ENCODE measurements at places on chromosomes 7 and 10.

GRCh38 chr10:30959836-30960210, 71.8 kb downstream of the ZNF438 start:
- DNase-seq: peak; percentile 24

- DNase-seq: no peak
These were observed 98.7 kb downstream of the RBM20 start for GRCh38 chr10:110742801-110743200.

GRCh38 chr10:125812128-125812750, 10.8 kb downstream of the UROS start:
- DNase-seq: no peak

DNA sequence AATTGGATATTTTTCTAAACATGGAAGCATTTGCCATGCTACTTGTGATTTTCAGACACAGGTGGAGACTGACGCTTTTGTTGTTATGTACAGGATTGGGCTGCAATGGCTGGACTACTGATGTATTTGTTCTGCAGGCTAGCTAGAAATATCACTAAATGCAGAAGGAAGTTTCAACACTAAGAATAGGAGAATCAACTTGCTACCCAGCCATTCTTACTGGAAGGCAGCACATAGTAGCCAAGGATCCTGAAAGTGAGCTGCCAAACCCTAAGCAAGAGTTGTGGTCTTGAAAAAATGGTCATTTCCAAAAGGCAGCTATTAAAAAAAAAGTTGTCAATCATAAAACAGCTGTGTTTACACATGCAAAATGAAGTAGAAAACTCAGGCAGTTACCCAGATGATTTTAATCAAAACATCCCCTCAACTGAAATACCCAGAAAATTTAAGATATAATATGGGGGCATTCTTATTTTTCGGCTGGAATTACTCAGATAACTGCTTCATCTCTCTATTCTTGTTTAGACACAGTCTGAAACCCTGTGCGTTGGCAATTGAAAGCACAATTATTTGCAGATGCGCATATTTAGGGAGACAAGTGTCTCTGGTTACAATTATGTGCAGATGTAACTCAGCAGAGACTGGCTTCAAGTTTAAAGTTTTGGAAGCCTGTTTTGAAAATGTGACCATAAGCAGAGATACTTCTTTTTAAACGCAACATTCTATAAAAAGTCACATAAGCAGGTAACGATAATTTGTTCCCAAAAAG, 31.2 kb downstream of the GFRA1 start:
- no peak for DNase-seq

DNA sequence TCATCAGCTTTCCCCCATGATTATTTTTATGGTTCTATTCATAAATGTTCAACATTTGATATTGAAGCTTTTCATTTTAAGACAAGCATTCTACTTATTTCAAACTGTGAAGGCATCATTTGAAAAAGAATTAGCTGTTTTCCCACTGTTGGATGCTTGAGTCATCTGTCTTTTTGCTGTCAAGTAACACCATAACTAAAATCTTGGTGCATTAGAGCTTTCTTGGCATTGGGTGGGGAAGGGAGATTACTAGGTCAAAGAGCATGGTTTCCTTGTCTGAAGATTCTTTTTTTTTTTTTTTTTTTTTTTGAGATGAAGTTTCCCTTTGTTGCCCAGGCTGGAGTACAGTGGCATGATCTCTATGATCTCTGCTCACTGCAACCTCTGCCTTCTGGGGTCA, 68.5 kb downstream of the CTBP2 start:
- DNase-seq: no peak

DNA sequence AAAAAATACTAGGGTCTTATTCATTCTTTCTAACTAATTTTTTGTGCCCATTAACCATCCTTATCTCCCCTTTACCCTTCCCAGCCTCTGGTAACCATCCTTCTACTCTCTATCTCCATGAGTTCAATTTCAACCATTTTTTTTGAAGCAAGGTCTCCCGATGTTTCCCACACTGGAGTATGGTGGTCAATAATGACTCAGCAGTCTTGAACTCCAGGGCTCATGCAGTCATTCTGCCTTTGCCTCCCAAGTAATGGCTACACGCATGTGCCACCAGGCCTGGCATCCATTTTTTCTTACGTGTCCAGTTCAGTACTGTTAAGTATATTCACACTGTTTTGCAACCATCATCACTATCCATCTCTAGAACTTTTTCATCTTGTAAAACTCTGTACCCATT, 60.4 kb downstream of the CYTH3 start:
- DNase-seq: no peak

- DNase-seq: no peak
These were observed 31.4 kb upstream of the SMARCD3 start for GRCh38 chr7:151279868-151280267.

GRCh38 chr10:25261558-25261957, 86.8 kb downstream of the GPR158 start:
- no peak for DNase-seq

DNA sequence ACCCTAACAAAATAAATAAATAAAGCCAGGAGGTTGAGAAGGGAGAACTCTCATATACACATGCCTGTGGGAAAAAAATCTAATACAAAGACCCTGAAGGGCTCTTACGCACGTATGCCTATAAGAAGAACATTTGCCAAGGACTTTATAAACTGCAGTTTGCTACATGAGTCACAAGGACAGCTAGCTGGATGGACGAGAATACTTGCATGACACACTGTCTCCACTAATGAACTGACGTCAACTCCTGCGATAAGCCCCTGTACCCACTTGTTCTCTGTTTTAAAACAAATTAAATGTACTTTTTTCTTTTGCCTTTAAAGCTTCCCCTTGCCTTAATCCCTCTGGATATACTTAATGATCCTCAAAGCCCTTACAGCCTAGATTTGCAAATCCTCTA, 374.6 kb upstream of the GHITM start:
- no peak for DNase-seq

GRCh38 chr10:60480865-60481563, 91.3 kb upstream of the ANK3 start:
- DNase-seq: peak; percentile 24

All from foreskin melanocyte (primary cell).